Activated effector memory CD4-positive, alpha-beta T cell treated with anti-CD3 and anti-CD28 coated beads, Interleukin-2, amount 50 U/mL, for 16 hours (primary cell): ENCODE measurements at places on chromosomes 5 and 9.

DNA sequence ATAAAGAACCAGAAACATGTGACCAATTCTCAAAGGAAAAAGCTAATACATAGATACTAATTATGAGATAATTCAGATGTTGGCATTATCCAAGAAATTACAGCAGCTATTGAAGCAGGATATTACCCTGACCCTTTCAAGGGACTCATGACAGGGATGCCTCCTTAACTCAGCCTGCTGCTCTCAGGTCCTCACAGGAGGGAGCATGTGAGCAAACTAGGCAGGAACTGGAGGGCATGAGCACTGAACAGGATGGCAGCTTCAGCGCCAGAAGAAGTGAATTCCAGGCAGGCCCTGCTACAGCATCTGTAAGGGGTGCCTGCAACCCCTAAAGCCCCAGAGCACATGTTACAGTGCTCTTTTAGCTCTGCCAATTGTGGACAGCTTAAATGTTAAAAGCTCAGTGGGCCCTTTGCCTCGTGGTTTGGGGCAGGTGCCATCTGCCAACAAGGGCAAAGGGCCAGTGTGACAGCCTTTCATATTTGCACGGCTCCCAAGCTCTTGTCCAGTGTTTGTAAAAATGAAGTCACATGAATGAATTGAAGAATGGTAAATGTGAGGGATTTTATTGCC is 464.7 kb upstream of the COX7C start:
- no peak for DNase-seq

GRCh38 chr5:74552101-74552500 is 88.4 kb downstream of the ENC1 start:
- no peak for DNase-seq

DNA sequence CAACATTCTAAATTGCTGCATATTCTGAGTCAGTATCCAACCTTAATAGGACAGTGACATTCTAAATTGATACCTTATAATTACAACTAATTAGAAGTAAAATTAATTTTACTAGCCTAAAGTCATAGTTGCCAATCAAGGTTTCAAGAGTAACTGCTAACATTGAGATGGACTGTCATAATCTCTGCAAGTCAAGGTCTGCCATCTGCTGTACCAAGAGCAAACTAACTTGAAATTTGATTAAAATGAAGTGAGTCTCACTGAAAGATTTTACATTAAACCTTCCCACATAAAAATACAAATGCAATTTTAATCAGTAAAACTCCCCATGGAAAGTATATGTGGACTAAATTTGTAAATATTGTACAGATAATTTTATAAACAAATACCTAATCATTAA is 235.3 kb downstream of the PRDM9 start:
- no peak for DNase-seq

- DNase-seq: no peak
Observed at GRCh38 chr9:127792417-127793031, 6.7 kb downstream of the CDK9 start.

DNA sequence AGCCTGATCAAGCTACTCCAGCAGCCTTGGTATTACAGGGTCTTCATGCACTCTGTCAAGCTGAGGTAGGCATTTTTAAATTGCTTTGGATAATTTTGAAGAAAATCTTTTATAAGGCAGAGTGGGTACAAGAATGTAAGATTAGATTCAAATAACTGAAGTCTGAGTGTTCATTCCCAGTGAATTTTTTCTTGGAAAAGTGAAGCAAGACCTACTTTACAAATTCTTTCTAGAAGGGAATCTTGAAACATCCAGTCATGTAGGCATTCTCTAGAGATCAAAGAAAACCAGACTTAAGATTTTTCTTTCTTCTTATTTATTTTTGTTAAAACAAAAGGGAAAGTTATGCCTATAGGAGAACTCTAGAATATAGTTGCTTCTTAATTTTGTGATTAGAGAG is 139.0 kb downstream of the FOCAD start:
- no peak for DNase-seq

- no peak for DNase-seq
Observed at GRCh38 chr9:106383072-106383471, 479.9 kb upstream of the ZNF462 start.

- no peak for DNase-seq
Observed at GRCh38 chr9:90943341-90943740, 141.7 kb downstream of the SYK start.

- no peak for DNase-seq
Observed at GRCh38 chr5:109655841-109656240, 33.9 kb upstream of the MAN2A1 start.

DNA sequence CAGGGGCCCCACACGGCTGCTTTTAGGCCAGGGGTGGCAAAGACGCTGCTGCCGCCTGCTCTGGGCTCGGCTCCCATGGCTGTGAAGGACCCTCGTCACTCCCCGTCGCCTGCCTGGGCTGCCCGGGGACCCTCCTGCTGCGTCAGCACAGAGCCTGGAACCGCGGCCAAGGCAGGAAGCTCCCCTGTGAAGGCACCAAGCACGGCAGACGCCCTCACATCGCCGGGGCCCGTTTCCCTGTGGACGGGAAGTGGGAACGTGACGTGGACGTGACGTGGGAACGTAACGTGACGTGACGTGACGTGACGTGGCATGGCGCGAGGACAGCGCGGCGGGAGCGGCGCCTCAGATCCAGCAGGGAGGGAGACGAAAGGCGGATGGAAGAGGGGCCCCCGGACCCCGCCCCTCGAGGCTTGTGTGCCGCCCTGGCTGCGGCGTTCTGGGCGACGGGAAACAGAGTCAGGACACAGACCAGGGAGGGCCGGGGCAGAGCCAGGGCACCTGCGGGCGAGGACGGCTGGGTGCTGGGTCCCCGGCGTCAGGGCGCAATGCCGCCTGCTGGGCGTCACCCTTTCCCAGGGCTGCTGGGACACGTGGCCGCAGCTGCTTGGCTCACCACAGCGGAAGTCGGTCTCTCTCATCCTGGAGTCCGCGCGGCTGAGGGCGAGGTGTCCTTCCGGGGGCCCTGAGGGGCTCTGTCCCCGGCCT is 53.1 kb downstream of the MRPL36 start:
- peak; percentile 57 for DNase-seq

DNA sequence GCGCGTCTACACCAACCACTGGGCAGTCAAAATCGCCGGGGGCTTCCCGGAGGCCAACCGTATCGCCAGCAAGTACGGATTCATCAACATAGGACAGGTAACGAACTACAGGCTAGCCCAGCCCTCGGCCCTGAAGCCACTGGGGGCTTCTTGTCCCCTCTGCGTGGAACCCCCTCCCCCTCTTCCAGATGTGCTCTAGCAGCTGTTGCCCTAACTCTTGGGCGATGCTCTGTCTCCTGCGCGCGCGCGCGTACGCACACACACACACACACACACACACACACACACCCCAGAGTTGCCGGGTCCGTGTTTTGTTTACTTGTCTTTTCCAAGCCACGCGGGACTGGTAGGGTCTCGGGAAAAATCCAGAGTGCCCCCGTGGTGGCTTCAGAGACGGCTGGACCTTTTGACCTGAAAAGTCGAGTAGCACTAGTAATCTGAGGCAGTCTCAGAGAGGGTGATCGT is 836 bp downstream of the PCSK5 start:
- DNase-seq: peak; percentile 67

DNA sequence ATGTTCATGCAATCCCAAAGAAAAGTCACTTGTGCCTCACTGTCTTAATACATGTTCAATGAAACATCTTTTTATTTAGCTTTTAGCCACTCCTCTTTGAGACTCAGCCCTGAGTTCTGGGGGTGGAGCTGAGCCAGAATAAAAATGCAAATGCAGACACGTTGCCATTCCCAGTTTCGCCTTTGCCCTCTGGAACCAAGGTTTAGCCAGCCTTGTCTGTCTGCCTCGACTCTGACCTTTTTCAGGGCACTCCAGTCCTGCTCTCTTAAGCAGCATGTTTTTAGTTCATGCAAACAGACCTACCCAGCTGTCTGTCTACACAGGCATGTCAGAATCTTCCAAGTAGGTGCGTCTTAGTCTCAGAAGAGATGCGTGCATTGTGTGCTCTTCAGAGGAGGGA is 82.2 kb upstream of the RANBP3L start:
- DNase-seq: no peak

- no peak for DNase-seq
Observed at GRCh38 chr9:100027543-100027942, 71.3 kb downstream of the ERP44 start.

- DNase-seq: no peak
Observed at GRCh38 chr5:134447815-134448520, 36.3 kb upstream of the CDKN2AIPNL start.

GRCh38 chr5:120614531-120615180 is 150.6 kb downstream of the PRR16 start:
- no peak for DNase-seq

DNA sequence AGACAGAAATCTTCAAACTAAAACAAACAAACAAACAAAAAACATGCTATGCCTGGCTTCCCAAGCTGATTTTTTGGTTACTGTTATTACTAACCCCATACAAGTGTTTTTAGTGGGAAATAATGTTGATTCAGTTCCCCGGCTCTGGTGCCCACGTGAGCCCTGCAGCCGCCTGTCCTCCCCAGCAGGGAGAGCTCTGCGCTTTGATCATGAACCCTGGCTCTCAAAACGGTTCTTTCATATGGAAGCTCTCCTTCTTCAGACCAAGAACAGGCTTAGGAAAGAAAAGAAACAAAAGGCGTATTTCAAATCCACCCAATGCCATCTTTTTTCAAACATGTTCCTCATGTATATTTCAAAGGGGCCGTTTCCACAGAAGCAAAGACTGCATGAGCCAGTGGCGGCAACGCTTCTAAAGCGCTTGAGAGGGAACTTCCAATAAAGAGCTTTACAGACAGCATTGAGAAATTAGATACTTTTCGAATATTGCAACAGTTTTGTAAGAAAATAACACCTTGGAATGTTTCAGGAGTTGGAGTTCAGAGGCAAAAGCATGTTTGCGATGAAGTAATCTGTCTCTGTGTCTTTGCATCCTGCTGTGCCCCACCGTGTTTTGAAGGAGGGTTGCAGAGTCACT is 74.8 kb downstream of the ICE1 start:
- DNase-seq: peak; percentile 65

GRCh38 chr9:75175395-75175794 is 87.1 kb downstream of the OSTF1 start:
- no peak for DNase-seq
